Urothelium cell line (cell line): ENCODE measurements at places on chromosomes 11 and 22.

DNA sequence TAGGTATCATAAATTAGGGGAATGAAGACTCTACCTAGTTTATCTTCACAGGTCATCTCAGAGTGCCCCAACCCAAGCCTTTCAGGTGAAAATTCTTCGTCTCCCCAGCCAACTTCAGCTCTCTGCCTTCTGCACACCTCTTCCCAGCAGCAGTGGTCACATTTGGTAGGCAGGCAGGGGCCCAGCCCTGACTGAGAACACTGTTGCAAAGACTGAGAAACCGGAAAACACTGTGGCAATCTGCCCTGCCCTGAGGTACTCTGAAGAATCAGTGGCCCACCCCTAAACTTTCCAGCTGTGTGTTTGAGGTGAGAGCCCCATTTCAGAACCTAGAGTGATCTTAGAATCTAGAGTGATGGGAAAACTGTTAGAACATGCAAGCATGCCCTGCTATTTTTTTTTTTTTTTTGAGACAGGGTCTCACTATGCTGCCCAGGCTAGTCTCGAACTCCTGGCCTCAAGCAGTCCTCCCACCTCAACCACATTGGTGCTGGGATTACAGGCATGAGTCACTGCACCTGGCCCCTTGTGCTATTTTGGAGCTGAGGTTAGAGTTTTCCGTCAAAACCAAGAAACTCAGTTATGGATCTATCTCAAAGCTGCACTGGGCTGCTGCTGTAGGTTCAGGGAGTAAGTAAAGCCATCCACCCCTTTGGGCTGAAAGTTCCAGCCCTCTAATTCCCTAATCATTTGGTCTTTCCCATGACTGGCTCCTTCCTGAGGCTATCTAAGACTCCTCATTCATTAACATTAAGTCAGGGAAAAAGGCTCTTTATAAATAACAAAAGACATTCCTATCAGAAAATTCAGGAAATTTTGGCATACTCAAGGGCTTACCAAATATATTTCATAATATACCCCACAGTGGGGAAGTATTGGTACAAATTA is 1.7 kb upstream of the LDHA start:
- no peak for DNase-seq

- no peak for DNase-seq
Observed at GRCh38 chr11:74010306-74011300, 1.7 kb upstream of the UCP3 start.

DNA sequence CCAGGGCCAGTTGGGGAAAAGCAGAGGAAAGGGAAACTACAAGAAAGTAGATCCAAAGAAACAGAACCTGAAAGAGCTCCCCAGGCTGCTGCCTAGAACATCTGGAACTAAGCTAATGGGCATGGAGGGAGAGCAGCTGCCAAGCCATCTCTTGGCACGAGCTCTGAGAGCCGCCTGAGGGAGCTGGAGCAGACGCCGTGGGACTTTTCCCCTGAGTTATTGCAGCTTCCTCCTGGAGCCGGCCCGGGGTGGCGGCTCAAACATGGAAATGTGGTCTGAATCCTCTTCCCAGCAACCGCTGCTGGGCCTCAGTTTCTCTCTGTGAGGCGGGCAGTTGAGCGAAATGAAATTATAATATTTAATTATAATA is 41.8 kb downstream of the LIF start:
- DNase-seq: no peak

DNA sequence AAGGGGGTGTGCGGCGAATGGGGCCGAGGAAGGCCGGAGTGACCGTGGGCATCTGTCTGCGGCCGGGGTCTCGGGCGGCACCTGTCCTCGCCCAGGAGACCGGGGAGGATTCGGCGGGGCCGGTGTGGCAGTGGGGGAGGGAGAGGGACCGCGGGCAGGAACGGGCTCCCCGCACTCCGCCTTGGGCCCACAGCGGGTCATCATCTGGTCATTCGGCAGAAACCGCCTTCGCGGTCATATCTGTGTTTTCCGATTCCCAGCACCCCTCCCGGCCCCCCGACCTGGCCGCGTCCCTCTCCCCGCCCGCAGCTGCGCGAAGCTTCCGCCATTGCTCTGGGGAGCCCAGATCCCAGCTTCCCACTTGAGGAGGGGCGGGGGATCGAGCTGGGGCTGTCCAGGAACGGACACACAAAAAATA is 824 bp upstream of the CBX6 start:
- peak; percentile 68 for DNase-seq

DNA sequence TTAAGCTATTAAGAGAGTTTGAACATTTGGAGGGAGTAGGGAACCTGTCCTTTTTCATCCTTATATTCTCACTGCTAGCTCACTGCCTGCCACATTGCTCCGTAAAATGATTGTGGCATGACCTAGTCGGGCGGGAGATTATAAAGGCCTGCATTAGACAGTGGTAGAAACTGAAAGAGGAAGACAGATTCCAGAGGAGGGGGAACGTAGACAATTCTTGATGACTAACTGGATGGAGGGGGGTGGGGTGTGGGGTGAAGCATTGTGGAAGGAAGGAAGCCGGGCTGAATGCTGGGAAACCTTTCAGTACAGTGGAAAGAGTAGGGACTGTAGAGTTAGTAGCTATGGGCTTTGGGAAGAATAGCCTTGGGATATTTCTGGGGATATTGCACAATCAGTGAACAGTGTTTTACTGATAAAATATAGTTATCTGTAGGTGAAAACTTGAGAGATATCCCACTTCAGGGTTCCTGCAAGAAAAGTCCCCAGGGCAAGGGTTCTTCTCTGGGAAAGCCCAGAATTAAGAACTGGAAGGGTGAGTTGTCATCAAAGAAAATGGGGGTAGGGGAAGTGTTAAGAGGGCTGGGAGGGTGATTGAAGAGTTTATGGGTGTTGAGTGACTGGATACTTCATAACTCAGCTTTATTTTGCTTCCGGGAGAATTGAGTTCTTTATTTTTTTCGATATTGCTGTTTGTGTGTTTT is 2.1 kb downstream of the MED15 start:
- DNase-seq: peak; percentile 91

GRCh38 chr22:33221568-33221967 is 163.4 kb upstream of the SYN3 start:
- no peak for DNase-seq

DNA sequence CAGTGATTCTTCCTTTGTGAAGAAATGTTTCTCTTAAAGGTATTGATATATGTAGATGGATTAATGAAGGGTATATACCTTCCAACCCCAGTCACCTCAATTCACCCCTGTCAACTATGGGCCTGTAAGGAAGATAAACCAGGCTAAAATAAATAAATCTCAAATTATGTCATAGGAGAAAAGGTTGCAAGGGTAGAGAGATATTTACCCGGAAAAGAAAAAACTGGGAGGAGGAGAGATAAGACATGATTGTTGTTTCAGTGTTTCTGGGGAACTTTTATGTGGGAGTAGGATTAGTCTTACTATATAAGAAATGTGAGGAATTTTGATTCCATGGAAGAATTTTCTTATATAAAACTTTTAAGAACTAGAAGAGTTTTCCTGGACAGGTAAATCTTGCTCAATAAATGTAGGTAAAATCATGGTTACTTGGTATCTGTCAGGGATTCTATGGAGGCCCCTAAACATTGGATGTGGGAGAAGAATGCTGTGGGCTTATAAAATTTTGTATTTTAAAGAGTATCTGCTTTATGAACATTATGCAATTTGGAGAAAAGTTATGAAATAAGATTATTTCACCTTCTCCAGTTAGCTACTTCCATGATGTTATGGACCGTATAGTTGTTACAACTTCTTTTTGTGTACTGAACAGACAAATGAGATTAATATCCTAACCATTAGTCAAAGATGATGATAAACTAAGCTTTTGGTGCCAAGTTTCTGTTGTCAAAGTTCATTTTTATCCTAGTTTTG is 6.4 kb downstream of the YAP1 start:
- DNase-seq: no peak

DNA sequence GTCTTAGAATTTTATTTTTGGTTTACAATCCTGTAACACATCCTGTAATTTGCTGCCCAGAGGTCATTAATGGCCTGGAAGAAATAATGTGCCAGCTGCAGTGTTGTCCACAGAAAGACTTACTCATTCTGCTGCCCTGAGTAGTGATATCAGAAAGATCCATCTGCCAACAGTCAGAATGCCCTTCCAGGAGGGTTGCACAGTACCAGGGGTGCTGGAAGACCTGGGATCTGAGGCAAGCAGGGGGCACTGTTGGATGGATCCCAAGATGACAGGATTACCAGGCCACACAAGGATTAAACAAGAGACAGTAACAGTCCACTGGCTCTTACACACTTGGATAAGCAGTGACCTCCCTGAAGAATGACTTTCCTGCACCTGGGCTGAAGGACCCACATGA is 93.8 kb upstream of the TOP3B start:
- DNase-seq: no peak

DNA sequence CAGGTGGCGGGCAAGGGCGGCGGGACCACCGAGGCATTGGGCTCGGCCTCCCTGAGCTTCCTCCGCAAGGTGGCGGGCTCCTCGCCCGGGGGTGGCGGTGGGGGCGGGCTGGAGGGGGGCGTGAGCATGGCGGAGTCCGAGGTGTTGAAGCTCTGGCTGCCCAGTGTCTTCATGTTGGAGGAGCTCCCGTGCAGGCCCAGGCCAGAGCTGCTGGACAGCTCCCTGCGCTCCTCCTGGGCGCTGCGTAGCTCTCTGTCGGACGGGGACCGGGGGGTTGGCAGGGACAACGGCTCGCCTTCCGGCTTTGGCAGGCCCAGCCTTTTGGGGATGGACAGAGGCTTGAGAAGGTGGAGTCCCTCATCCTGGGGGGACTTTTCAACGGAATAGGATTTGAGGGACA is 43.9 kb upstream of the BID start:
- no peak for DNase-seq

DNA sequence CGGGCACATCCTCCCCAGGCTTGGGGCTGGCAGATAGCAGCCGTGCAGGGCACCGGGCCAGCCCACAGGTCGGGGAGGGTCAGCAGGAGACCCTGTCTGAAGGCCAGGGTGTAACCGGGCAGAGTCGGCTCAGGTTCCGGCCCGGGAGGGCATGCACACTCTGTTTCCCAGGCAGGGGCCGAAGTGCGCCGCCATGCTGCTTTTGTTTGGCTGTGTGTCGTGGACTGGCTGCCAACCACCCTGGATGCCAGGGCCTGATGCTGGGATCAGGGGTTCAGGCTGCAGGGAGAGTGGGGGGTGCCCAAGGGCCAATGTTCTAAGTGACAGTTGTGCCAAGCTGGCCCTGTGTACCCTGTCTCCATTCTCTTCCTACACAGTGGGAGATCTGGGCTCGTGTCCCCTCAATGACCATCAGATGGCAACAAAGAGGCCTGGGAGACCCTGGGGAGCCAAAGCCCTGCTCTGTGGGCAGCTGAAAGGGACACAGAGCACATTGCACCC is 120.9 kb upstream of the B3GAT1 start:
- DNase-seq: no peak

DNA sequence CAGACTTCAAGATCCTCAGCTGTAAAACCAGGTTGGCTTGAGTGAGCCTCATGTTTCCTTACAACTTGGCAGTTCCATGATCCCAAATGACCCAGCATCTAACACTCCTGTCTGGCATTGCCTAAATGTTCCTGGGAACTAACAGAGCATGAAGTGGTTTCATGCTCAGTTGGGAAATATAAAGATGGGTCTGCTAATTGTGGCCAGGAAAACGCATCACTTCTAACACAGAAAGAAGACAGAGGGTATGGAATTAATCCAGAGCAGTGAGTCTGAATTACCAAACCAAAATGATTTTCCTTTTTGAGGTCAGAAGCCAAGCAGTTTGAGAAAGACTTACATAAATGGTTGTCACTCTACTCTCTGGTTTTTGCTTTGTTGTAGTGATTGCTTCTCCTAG is 60.5 kb upstream of the MMP13 start:
- DNase-seq: no peak
